ENCODE measurements at places on chromosomes 6 and 20. TPM values are rescaled to one million over a fixed set of nuclear protein-coding genes. Genes with fewer than 3 reads are reported as not detected.

Gene IYD
- polyA plus RNA-seq: 0.08 TPM

Gene HMGCLL1
- not detected for polyA plus RNA-seq

Gene RIMS4
- polyA plus RNA-seq: 4.0 TPM

Gene BPIFB2
- not detected for polyA plus RNA-seq

Gene CNKSR3
- 18.0 TPM for polyA plus RNA-seq
